ENCODE measurements at places on chromosomes 1 and 21. TPM values are rescaled to one million over a fixed set of nuclear protein-coding genes. Genes with fewer than 3 reads are reported as not detected.

DNA sequence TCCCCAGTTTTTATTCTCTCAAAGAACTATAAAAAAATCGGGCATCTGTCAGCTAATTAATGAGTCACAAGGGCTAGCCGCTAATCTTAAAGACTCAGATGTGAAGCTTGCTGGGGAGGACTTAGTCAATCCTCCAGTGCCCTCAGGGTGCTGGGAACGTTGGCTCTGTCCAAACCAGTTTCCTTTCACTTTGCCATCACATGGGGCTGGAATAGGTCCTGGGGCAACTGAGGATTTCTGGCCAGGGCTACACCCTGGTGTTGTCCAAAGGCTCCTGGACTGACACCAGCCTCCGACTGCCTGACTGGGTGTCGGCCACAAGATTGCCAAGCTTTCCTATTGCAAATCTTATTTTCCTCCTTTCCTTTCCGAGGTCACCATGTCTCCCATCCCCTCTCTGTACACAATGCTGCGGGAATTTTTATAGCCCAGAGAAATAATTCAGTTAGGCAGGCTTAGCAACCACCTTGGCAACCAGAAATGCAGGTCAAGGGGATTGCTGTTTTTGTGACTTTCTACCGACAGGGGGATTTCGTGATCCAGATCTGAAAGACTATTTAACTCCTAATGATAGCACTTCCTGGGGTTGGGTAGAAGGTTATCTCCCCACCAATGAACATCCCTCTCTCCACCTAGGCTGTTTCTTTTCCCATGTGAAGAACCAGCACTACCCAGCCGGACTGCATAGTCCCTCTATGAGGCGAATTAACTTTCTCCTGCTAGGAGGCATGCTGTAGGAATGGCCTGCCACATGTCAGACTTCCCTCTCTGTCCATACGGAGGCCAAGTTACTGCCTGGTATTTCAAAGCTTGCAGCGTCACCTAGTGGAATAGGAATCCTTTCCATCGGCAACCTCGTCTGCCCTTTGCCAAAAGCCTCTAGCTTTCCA is 29.9 kb upstream of the CTBS start:
- no peak for DNase-seq

- DNase-seq, result no peak
Observed at GRCh38 chr1:168982778-168983177, 123.7 kb upstream of the ATP1B1 start.

Gene GNPAT
- 39.7 TPM for total RNA-seq

Gene CD48
- total RNA-seq, result not detected

DNA sequence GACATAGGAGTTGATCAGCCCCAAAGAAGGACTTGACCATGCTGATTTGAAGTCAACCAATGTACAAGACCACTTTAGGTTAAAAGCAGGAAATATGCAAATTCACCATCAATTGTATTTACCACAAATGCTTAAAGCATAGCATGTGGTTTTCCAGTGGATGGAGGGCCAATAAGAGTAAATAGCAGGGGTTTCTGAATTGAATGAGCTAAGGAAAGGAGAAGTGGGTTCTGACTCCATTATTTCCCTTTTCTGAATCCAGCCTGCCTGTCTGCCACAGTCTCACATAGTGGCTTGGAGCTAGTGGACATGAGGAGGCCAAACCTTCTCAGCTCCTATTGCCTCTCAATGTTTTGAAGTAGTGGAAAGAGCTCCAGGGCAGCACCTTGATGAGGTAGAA is 7.2 kb upstream of the TNFSF18 start:
- DNase-seq, result no peak

Gene EPS8L3
- total RNA-seq, result 9.9 TPM

Gene PKP1
- total RNA-seq, result 30.7 TPM

- no peak for DNase-seq
Observed at GRCh38 chr1:203325026-203325417, 19.7 kb downstream of the BTG2 start.

GRCh38 chr1:29845910-29846309 is 609.6 kb downstream of the PTPRU start:
- DNase-seq, result no peak

DNA sequence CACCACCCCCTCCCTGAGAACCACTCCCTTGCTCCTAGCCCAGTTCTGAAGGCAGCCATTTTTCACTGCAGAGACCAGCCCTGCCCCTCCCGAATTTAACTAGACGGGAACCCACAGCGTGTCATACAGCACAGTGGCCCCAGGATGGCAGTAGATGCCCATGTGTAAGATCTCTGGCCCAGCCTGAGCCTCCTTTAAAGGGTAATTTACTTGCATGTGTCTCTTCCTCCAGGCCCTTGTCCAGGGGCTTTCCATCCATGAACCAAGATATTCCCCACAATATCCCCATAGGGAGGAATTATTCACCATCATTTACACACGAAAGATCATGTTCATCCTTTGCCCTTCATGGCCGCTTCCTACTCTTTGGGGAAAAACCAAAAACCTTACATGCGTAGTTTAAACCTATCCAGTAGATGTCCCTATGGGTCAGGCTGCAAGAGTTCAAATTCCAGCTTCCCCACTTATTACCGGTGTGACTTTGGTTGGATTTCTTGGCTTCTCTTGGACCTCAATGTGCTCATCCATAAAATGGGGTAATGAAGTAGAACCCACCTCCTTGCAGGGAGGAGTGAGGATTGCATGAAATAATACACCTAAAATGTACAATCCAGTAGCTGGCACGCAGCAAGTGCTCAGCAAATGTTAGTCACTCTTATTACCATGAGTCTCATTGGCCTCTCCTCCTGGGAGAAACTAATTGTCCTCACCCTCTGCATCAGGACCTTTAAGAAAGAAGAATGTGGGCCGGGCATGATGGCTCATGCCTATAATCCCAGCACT is 4.0 kb upstream of the LACTBL1 start:
- no peak for DNase-seq

DNA sequence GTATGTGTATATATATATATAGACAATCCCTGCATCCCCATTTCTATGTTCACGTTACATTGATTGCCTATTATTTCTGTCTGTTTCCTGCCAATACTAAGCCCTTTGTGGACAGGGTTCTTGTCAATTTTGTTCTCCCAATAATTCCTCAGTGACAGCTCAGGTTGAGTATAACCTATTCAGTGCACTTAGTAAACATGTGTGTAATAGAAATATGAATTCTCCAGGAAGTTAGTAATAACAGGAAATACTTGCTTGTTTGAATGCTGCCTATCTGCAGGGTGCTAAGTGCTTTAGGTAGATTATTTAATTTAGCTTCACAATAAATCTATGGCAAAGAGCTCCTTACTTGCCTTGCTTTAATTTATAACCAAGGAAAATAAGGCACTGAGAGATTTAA is 52.8 kb upstream of the PTGFR start:
- no peak for DNase-seq

- DNase-seq, result no peak
Observed at GRCh38 chr1:153577138-153577537, 11.5 kb upstream of the S100A2 start.

GRCh38 chr1:210061992-210062391 is 124.0 kb downstream of the SYT14 start:
- no peak for DNase-seq

All from type B pancreatic cell (in vitro differentiated cells).